Right hindlimb (tissue), 1 donor: ENCODE measurements at places on chromosomes 1 and 21.
A peak's percentile ranks its signal among the peaks of the same experiment; 100 is the strongest.

DNA sequence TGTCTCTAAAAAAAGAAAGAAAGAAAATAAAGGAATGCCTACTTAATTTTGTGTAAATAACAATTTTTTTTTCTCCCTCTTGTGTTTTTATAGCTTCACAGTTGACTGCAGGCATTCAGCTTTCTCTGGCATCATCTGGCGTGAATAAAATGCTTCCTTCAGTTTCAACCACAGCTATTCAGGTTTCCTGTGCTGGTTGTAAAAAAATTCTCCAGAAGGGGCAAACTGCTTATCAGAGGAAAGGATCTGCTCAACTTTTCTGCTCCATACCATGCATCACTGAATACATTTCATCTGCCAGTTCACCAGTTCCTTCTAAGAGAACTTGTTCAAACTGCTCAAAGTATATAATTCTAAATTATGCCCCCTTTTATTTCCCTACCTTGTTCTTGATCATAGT, 18.0 kb downstream of the ZMYM1 start:
- no peak for DNase-seq

- DNase-seq, result no peak
Observed at GRCh38 chr21:33390479-33390878, 12.7 kb upstream of the IFNGR2 start.

- no peak for DNase-seq
Observed at GRCh38 chr1:152981146-152981871, 2.6 kb upstream of the SPRR1A start.

- DNase-seq, result no peak
Observed at GRCh38 chr1:169133801-169134502, 27.5 kb downstream of the ATP1B1 start.

- no peak for DNase-seq
Observed at GRCh38 chr1:226233293-226233692, 9.8 kb downstream of the MIXL1 start.

DNA sequence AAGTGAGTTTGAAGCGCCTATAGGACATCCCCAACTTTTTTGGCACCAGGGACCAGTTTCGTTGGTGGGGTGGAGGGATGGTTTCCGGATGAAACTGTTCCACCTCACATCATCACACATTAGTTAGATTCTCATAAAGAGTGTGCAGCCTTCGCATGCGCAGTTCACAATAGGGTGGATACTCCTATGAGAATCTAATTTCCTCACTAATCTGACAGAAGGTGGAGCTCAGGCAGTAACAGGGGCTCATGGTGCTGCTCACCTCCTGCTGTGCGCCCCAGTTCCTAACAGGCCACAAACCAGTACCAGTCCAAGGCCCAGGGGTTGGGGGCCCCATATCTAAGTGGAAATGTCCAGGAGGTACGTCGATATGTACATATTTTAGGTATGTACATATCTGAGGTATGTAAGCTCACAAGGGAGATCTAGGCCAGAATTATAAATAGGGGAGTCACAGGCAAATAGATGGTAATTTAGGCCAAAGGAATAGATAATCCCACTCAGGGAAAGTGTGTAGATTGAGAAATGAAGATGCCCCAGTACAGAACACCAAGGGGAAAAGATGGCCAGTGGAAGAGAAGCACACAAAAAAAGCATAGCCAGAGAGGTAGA, 27.5 kb upstream of the RASAL2 start:
- no peak for DNase-seq

DNA sequence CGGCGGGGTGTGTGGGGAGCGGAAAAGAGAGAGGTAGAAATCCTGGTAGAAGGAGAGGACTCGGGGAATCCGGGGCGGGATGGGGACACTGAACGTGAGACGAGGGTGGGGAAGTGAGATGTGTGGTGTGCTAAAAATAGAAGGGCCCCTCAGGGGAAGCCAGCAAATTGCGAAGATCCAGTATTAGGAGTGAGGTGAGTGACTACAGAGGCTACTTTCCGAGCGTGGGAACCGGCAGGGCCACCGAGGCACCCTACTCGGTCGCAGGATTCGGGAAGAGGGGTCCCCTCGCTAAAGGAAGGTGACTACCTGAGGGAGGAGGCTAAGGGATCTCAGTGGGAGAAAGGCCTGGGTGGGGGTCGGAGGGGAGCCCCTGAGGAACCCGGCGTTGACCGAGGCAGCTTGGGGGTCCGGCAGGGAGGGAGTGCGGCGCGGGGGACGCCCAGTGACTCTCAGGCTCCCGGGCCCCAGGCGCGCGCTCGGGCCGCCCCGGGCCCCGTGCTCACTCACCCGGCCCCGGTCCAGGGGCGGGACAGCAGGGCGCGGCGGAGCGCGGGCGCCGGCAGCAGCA, 318 bp downstream of the ALDH4A1 start:
- DNase-seq, result peak; percentile 49
